ENCODE measurements at places on chromosomes 4 and X.

DNA sequence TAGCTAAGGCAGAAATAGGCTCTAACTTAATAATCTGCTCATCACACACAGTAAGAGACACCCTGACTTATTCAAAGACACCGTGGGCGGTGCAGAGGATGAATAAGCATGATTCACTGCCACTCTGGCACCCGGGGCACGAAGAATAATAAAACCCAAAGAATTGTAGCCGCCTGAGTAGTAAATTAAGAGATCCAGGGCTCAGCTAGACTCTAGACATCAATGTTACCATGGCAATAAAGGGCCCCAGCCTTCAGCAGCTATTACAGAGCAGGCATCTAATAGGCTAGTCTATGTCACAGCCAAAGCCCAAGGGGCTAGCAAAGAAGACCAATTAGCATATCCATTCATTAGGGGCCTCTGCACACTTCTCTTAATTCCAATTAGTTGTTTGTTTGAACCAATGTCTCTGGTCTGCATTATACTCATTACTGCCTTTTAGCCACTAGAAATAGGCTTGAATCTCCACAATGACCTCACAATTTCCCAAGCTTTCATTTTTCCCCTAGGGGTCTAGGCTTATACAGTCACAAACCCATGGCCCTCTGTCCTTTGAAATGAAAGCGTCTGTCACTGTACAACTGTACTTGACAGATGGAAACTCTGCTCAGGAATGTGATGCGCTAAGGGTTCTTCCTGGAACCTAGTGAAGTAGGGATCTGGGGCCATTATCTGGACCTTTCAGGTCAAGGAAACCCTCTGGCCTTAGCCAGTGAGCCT is 3.0 kb upstream of the ATP1B4 start:
- DNase-seq: no peak

DNA sequence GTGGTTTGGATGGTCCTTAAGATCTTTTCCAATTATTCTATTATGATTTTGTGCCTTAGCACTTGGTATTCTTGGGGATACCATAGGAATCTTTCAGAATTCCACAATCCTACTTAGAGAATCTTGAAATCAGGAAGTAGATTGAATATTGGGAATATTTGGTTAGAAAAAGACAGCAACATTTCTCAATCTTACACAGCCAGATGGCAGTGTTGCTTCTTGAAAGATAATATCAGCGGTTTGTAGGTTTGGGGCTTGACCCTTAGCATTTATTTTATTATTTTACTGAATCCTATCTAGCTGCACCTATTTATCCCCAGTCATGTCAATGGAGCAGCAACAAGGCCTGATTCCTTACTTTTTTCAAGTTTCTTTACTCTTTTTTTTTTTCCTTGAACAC is 28.6 kb downstream of the MAGEB1 start:
- no peak for DNase-seq

GRCh38 chrX:50988649-50989048 is 78.1 kb downstream of the BMP15 start:
- peak; percentile 54 for DNase-seq

DNA sequence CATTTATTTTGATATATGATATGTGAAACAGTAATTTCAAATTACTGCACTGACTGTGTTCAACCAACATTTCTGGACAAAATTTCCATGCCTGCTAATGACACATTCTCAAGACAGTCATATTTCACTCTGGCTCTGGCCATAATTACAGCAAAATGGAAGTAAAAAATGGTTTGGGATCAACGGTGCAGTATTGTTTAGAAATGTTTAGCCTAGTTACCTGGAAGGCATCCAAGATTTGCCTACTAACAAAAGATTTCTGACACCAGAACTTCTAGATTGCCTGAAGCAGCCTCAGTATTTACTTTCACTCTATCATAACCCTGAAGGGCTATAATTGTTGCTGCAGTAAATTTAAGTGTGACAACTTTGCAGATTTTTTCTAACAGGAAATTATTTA is 416.3 kb downstream of the PCDH10 start:
- peak; percentile 35 for DNase-seq

DNA sequence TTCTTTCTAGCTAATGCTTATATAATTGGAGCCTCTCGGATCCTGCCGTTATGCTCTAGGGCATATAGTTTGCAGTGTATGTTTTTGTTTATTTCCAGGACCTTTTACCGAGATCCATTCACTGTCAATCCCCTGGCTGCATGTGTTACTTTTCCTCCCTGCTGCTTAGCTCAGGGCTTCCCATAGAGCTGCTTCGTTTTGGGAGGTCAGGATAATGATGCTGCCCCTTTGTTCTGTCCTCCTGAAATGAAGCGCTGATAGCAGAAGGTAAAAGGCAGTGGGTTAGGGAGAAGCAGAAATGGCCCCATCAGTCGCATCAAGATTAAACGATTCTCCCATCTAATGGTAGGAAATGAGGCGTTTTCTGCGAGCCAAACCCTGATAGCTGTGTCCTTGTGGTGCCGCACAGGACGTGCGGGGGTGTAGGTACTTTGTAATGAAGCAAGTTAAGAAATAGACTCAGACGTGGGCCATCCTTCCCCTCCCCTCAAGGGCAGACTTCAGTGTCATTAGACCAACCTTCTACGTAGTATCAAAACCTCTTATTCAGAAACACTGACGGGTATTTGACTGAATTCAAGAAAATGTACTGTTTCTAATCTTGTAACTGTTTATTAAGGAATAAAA is 37.3 kb downstream of the AFF2 start:
- DNase-seq: no peak

GRCh38 chr4:57403591-57403990 is 293.4 kb upstream of the IGFBP7 start:
- no peak for DNase-seq

- no peak for DNase-seq
These were observed 331.9 kb upstream of the NR3C2 start for GRCh38 chr4:148774134-148774533.
